ENCODE measurements at places on chromosomes 3 and 15. TPM values are rescaled to one million over a fixed set of nuclear protein-coding genes. Genes with fewer than 3 reads are reported as not detected.

DNA sequence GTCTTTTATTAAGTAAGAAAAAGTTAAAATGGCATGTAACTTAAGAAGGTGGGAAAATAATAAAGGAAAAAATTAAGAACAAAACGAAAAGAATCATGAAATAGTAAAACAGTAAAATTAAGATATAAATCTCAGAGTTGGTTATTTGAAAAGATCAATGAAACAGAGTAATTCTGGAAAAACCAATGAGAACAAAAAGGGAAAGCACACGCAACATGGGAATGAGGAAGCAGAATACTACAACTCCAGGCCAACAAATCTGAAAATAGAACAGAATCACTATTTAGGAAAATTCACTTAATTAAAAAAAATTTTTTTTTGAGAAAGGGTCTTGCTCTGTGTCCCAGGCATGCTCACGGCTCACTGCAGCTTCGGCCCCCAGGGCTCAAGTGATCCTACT is 30.7 kb downstream of the WHAMM start:
- H3K27me3 ChIP-seq = peaks cover 13% of the 10 kb centered on the region
- DNase-seq = no peak
- H3K36me3 ChIP-seq = peaks cover 36% of the 10 kb centered on the region
- no peaks in the 10 kb centered on the region for H3K4me1 ChIP-seq

Gene FBXL22
- total RNA-seq = 0.83 TPM

Gene IQCH
- 0.88 TPM for total RNA-seq

GRCh38 chr3:156307704-156308103 is 187.3 kb downstream of the KCNAB1 start:
- peaks cover 8% of the 10 kb centered on the region for H3K27me3 ChIP-seq
- H3K4me1 ChIP-seq = no peaks in the 10 kb centered on the region
- H3K4me3 ChIP-seq = no peak overlapping the region

DNA sequence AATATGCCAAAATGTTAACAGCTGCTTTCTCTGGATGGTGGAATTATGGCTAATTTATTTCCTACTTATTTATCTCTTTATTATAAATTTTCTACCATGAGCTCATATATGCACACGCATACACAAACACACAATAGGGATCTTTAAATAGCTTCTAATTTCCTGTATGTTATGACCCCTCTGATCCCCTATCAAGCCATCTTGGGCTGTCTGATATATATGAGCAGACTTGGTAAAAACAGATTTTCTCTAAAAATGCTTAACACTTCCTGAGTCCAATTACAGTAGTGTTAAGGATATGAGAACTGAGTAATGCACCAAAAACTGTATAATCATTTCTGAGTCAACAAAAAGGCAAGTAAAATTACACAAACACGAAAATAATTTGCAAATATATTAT is 52.0 kb upstream of the LMOD3 start:
- peaks cover 37% of the 10 kb centered on the region for H3K4me1 ChIP-seq
- H3K27me3 ChIP-seq = no peaks in the 10 kb centered on the region
- H3K27ac ChIP-seq = no peak overlapping the region
- no peak for DNase-seq

DNA sequence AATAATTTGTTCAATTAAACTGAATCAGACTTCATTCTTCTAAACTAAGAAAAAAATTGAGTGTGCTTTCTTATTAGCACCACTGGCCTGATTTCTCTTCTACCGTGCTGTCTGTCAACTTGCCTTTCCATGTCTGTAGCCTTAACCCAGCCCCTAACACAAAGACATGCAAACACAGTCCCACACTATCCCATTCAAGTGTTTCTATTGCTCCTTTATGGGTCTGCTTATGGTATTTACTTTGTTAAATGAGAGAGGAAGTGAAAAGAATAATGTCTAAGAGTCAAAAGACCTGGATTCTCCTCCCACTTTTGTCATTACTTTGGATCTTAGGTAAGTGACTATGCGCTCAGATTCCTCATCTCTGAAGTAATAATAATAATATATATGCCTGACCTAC is 55.3 kb downstream of the GTF2E1 start:
- no peak for DNase-seq
- no peak overlapping the region for H3K4me3 ChIP-seq
- peaks cover 8% of the 10 kb centered on the region for H3K27me3 ChIP-seq
- no peaks in the 10 kb centered on the region for H3K4me1 ChIP-seq
- H3K36me3 ChIP-seq = no peaks in the 10 kb centered on the region

DNA sequence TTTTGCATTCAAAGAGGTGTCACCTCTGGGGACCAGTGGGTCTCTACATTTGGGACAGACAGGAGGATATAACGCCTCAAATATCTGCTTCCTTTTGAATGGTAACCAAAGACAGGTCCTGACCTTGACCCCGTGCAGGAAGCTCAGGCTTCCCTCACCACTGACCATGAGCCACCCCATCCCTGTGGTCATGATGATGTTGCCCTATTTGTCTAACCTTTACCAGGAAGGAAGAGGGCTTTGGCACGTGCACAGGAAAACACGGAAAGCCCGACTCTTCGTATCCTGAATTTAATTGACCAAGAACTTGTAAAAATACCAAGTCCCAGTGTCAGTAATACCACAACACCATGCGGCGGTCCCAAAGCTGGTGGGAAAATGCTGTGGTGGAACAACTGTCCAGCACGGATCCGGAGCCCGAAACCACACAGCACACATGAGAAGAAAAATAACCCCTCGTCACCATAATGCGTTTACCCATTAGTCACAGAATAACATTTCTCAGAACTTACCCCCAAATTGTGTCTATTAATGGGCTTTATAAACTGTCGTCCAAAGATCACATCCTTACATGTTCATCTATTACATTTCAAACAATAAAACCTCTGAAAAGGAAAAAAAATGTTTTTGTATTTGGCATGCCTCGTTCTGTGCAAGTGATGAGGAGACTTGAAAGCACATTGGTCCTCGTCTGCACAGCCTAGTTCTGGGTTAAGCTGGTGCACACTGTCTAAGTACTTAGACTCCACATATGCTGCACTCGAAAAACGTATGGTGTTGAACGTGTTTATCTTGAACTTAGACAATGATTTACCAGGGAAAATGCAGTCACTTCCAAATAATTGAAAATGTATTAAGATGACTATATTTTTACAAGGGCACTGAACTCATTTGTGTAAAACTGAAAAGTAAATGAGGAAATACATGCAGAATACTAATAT is 118.9 kb upstream of the IGF1R start:
- peaks cover 4% of the 10 kb centered on the region for H3K27me3 ChIP-seq
- no peak overlapping the region for H3K4me3 ChIP-seq
- no peak overlapping the region for H3K27ac ChIP-seq
- no peaks in the 10 kb centered on the region for H3K4me1 ChIP-seq
- no peaks in the 10 kb centered on the region for H3K36me3 ChIP-seq
- DNase-seq = no peak

DNA sequence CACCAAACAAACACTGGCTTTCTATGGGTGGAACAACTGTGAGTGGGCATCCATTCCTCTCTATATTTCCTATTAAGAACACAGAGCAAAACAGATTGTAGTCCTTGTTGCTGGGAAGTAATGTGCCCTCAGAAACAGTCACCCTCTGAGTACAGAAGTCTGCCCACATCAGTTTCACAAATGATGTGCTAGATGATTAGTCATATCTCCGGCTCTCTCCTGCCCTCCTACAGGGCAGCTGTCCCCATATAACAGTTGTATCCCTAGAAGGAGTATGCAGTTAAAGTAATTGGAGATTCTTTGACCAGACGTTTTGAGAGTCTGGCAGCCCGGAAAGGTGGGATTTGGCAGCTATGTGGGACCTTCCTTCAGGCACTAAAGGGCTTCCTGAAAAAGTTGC is 159.9 kb downstream of the APBA2 start:
- peaks cover 8% of the 10 kb centered on the region for H3K27me3 ChIP-seq
- no peak for DNase-seq

DNA sequence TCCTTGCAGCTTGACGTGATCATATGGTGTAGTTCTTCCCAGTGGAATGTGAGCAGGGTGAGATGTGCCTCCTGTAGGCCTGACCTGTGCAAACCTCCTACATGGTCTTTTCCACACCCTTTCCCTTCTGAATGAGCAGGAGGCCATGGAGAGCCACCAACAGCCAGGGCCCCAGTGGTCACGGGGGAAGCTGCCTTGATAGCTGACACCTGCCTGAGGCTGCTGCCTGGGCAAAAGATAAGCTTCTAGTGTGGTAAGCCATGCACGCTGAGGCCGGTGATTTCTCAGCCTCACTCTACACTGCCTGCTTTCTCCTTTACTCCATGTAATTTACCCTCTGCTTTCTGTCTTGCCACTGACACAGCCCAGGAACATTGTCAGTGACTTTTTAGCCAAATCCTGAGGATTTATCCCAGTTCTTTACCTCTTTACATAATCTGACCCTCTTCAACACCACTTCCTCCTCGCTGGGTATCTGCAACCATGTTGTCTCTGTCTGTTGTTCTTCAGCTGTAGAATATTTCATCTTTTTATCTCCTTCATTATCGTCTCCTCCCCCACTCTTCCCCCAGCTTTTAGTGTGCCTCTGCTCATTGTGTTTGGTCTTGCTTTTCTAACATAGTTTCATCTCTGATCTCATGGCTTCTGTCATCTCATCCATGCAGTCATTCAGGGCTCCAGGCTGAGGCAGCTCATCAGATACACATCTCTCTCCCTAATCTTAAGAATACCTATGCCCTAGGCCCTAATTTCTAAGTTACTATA is 11.2 kb upstream of the KBTBD12 start:
- no peak overlapping the region for H3K27ac ChIP-seq
- peaks cover 9% of the 10 kb centered on the region for H3K27me3 ChIP-seq
- no peaks in the 10 kb centered on the region for H3K36me3 ChIP-seq
- no peak overlapping the region for H3K4me3 ChIP-seq
- no peak for DNase-seq

Data from activated T-helper 1 cell treated with anti-CD3 and anti-CD28 coated beads, Interleukin-12 subunit alpha, Interleukin-12 subunit beta, Interleukin-2, Interleukin-4 antibody, amounts not matched to agents 30 ng/mL and 10 ng/mL and 1 ng/mL, durations not matched to agents 14 hours and 24 hours and 36 hours (primary cell).